ENCODE measurements at places on chromosomes 11 and 22.

GRCh38 chr11:96282625-96283220 lies 60.3 kb downstream of the MAML2 start:
- no peak for DNase-seq

GRCh38 chr22:36384766-36385481 lies 2.8 kb downstream of the MYH9 start:
- DNase-seq, result peak; percentile 79

- DNase-seq, result no peak
These were observed 300.5 kb downstream of the CTTN start for GRCh38 chr11:70698871-70699270.

GRCh38 chr11:15336021-15336420 lies 221.3 kb downstream of the INSC start:
- no peak for DNase-seq

DNA sequence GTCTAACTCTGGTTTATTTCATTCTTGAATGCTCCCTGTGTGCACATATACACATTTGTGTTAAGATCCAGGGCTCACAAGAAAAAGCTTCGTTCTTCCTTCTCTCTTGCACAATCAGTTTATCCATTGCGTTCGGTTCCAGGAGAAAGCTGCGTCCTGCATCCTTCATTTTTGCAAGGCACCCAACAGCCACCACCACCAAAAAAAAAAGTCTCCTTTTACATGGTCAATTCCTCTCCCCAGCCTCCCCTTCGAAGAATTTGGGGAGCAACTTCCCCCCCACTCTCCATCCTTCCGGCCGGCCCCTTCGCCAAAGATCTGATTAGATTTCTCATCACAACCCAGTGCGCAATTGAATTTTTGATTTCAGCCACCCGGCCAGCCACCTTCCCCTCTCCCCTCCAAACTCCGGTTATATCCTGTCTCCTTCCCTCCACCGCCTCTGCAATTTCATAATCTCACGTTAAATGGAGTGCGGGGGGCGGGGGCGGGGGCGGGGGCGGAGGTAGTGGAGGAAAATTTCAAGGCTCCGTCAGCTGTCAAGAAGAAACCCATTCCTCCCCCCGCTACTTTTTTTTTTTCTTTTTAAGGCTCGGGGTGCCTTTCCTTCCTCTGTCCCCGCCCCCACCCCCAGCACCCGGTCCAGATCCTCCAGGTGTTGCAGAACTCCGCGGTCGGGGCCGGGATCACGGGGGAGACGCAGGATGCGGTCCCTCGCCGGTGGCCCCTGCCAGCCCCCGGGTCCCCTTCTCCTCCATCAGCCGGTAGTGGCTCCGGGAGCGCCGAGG lies 1166.5 kb downstream of the LRRC4C start:
- DNase-seq, result no peak

DNA sequence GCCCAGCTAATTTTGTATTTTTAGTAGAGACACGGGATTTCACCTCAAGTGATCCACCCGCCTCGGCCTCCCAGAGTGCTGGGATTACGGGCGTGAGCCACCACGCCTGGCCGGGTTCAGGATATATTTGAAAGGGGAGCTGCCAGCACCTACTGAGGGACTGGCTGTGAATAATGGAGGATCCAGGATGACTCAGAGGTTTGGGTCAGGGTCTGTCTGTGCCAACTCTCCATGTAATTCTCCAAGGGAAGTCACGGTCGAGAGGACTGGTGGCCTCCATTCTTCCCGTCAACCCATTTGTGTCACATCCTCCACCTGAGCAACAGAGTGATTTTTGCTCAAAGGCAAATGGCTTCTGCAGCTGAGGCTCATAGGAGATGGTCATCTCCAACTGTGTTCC lies 3.6 kb upstream of the ARRB1 start:
- DNase-seq, result no peak

DNA sequence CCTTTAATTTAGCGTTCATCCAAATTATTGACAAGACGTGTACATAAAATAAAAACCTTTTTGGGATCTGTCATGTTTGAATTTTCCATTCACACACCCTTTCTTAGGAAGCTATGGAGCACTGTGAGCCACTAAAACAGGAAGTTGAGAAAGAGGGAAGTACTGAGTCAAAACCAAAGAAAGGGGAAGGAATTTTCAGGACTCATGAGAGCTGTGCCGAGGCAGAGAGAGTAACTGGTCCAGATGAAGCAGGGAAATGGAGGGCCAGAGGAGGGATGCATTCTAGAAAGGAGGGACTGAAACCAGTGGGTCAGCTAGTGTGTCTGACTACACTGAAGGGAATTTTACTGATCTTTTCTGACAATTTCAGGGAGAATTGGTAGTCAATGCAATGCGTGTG lies 24.9 kb downstream of the APLP2 start:
- no peak for DNase-seq

DNA sequence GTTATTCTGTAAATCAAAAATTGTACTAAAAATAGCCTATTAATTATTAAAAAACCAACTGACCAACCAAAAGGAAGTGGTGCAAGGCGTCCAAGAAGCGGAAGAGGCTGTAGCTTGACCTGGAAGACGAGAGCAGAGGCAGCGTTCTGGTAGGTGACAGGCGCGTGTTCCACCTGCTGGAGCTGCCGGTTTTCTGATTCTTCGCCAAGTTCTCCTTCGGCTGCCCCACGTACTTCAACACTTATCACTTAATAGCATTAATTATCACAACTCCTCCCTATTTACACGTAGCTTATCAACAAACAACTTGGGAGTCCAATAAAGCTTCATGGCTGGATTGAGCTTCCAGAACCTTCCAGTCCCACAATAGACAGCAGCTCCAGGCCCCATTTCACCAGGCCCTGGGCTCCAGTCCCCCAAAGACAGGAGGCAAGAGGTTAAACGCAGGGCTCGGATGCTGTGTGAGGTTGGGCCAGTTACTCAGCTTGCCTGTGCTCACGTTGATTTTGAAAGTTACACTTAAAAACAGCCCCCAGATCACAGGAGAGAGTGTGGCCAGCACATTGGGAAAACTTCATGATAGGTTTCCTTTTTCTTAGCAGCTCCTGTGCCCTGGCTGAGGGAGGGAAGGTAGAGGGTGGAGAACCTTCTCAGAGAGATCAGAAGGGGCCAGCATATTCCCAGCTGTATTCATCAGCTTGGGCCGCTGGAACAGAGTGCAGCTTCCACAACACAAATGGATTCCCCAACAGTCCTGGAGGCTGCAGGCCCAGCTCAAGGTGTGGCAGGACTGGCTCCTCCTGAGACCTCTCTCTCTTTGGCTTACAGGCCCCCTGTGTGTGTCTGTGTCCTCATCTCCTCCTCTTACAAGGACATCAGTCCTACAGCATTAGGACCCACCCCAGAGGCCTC lies 54.2 kb upstream of the FGF3 start:
- no peak for DNase-seq

Measured in fibroblast of villous mesenchyme (primary cell).